ENCODE measurements at places on chromosomes 13 and 19.

- DNase-seq, result no peak
These were observed 453.9 kb downstream of the COG6 start for GRCh38 chr13:40109351-40109844.

DNA sequence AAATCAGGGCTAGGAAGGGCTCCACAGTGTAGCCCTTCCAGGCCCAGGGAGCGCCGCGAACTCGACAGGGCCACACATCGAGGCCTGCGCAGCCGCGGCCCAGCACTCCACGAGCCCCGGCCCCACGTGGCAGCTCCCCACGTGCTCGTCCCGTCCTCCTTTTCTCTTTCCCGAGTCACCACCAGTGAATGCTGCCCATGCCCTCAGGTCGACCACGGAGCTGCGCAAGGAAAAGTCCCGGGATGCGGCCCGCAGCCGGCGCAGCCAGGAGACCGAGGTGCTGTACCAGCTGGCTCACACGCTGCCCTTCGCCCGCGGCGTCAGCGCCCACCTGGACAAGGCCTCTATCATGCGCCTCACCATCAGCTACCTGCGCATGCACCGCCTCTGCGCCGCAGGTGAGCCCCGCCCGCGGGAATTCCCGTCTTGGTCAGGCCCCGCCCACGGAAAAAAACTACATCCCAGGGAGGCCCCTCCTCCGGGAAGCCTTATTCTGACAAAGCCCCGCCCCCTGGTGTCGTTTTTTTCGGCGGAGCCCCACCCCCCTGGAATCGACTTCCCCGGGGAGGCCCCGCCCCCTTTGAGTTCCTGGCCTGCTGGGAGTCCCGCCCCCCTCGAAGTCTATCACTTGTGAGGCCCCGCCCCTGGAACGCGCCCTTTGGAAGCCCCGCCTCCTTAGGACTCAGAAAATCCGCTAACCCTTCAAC is 7.0 kb downstream of the HIF3A start:
- DNase-seq, result no peak

DNA sequence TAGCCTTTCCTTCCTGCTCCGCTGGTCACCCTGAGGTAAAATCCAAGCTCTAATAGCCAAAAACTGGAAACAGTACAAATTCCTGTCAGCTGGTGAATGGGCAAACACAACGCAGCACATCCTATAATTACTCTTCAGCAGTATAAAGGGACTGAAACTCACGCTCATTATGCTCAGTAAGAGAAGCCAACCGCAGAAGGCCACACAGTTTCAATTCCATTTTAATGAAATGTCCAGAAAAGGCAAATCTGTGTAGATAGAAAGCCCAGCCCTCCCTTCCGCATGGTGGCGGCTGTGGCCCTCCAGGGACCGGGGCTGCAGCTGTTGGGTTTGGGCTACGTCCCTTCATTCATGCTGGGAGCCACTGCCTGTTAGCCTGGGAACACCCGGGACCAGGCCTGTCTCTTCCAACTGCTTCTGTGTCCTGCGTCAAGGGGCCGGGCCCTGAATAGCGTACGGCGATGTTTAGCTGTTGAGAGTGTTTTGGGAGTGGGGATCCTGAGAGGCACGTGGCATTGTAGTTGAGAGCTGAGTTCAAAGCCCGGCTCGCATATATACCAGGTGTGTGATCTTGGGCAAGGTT is 23.5 kb downstream of the NKPD1 start:
- DNase-seq, result no peak

DNA sequence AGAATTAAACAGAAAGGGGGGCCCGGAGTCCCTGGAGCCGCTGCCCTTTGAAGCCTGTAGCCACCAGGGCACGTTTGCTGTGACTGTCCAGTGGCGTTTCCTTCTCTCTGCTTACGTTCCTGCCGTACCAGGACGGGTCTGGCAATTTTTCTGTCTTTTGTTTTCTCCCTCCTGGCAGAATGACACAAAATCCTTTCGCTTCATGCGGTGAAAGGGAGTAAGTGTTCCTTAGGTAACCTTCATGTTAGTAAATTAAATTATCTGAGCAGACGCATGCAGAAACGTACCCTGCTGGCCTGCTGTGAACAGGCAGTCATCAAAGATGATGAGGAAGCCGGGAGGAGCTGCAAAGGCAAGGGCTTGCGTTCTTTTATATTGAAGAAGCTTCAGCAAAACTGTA is 299.3 kb upstream of the ARGLU1 start:
- no peak for DNase-seq

- DNase-seq, result no peak
These were observed 34.3 kb upstream of the C1QTNF9 start for GRCh38 chr13:24275041-24275440.

- DNase-seq, result no peak
These were observed 10.3 kb downstream of the RNF126 start for GRCh38 chr19:652467-653389.

DNA sequence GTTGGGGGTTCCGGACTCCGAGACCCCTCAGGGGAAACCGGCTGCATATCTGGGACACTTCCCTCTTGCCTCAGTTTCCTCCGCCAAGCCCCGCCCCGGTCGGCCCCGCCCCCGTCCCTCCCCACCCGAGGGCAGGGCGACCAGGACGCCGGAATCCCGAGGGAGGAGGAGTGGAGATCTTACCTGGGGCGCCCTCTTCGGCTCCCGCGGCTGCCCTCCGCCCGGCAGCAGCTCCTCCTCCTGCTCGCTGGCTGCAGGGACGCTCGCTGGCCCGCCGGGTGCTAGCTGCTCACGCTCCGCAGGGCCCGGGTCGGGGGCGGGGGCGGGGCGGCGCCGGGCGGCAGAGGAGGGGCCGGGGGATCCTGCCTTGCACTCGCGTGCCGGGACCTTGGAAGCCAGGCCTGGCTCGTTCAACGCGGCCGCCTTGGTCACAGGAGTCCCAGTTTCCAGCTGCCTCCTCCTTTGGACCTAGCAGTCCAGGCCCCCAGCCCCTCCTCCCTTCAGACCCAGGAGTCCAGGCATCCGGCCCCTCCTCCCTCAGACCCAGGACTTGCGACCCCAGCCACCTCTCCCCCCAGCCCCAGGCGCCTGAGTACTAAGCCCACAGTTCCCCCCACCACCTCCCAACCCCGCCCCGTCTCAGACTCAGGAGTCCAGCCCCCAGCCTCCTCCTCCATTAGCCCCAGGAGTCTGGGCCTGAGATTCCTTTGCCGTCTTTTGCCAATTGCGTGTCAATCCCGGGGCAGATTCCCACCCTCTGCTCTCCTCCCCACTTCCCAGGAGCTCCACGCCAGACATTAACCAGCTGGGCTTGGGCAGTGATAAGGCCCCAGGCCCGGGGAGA is at the start of gene NTF4:
Gene NTF4 (minus strand): TSS at position 51 of the 844 bp plus-strand sequence. CDS start 2,821 bp downstream, outside the sequence.
- no peak for DNase-seq
